ENCODE measurements at places on chromosomes 5 and 9. TPM values are rescaled to one million over a fixed set of nuclear protein-coding genes. Genes with fewer than 3 reads are reported as not detected.

OR1J2 gene
- total RNA-seq = not detected

GRCh38 chr5:22842574-22842973 is 10.6 kb downstream of the CDH12 start:
- H3K4me3 ChIP-seq = no peak overlapping the region
- peaks cover 11% of the 10 kb centered on the region for H3K27me3 ChIP-seq
- DNase-seq = no peak
- no peaks in the 10 kb centered on the region for H3K36me3 ChIP-seq

DNA sequence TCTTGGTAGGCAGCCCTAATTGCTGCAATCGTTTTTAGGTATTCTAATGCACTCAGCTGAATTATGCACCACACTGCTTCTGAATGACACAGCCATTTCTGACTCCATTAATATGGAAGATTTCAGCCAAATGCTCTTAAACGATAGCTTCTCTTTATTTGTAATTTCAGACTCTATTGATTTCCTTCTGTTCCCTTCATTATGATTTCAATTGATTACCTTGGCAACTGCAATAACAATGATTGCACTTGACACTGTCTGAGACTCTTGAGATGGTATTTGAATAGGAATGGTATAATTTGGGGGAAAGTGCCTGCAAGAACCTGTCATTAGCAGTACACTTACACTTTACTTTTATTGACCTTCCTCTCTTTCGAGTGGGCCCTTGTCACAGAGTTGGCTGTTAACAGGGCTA is 296.1 kb upstream of the DMAC1 start:
- H3K36me3 ChIP-seq = no peaks in the 10 kb centered on the region
- no peak overlapping the region for H3K27ac ChIP-seq
- no peak for DNase-seq
- no peak overlapping the region for H3K4me3 ChIP-seq

TLX3 gene
- total RNA-seq = not detected

DNA sequence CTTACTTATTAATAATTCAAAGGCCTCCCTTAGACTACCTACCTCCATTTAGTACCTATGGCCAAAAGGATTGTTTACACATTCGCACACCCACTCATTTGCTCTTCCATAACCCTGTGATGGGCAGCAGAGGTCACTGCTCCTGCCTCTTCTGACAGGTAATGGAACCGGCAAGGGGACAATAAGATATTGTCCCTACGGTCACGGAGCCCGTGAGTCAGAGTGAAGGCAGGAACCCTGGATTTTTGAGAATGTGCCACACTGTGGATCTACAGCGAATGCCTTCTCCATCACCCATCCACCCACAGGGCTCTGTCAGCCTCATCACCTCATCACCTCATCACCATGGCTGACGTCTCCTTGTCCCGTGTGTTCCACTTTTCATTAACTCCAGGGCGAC is 132.3 kb downstream of the MYO10 start:
- peaks cover 38% of the 10 kb centered on the region for H3K4me1 ChIP-seq
- peaks cover 2% of the 10 kb centered on the region for H3K36me3 ChIP-seq
- no peak for DNase-seq
- no peak overlapping the region for H3K4me3 ChIP-seq
- no peak overlapping the region for H3K27ac ChIP-seq
- H3K27me3 ChIP-seq = no peaks in the 10 kb centered on the region

WDR38 gene
- not detected for total RNA-seq

PKD2L2 gene
- not detected for total RNA-seq

SERF1A gene
- total RNA-seq = 5.5 TPM

FIBCD1 gene
- 6.8 TPM for total RNA-seq

DNA sequence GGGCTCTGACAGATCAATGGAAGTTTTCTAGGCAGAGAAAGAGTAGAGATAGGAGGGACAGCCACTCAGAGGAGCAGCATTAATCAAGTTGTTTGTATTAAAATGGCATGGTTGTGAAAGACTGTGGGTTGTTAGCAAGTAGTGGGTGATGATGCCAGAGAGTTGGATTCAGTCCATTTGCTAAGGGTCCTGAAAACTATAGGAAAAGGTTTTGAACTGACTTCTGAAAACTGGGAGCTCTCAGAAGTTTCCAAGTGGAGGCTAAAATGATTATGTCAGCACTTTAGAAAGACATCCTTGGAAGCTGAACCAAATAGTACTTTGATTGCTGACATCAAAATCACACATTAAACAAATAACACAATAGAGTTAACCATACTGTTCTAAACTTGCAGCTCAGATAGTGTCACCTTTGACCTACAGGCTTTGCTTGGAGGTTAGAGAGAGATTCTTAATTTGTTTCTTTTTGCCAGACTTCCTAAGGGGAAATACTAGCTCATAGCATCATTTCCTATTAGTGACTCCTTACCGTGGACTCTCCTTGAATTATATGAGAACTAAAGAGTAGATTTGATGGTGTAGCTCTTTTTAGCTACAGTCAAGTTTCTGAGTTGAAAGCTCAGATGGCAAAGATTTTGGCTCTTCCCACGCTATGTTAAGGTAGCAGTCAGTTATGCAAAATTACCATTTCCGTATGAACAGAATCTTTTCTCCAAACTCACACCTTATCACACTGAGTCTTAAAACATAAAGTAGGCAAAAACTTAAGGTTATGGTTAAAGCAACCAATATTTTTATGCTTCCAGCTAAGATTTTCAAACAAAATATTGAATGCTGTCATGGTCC is 277.1 kb downstream of the NR3C1 start:
- H3K4me3 ChIP-seq = no peak overlapping the region
- DNase-seq = no peak
- H3K27me3 ChIP-seq = no peaks in the 10 kb centered on the region
- no peak overlapping the region for H3K27ac ChIP-seq
- H3K4me1 ChIP-seq = peaks cover 8% of the 10 kb centered on the region
- no peaks in the 10 kb centered on the region for H3K36me3 ChIP-seq

- peak overlapping the region; percentile 100 for H3K27ac ChIP-seq
- peaks cover 58% of the 10 kb centered on the region for H3K4me1 ChIP-seq
- no peak for DNase-seq
- no peak overlapping the region for H3K4me3 ChIP-seq
- H3K36me3 ChIP-seq = peaks cover 6% of the 10 kb centered on the region
- no peaks in the 10 kb centered on the region for H3K27me3 ChIP-seq
These were observed 479.5 kb upstream of the PAPPA start for GRCh38 chr9:115674091-115674490.

DNA sequence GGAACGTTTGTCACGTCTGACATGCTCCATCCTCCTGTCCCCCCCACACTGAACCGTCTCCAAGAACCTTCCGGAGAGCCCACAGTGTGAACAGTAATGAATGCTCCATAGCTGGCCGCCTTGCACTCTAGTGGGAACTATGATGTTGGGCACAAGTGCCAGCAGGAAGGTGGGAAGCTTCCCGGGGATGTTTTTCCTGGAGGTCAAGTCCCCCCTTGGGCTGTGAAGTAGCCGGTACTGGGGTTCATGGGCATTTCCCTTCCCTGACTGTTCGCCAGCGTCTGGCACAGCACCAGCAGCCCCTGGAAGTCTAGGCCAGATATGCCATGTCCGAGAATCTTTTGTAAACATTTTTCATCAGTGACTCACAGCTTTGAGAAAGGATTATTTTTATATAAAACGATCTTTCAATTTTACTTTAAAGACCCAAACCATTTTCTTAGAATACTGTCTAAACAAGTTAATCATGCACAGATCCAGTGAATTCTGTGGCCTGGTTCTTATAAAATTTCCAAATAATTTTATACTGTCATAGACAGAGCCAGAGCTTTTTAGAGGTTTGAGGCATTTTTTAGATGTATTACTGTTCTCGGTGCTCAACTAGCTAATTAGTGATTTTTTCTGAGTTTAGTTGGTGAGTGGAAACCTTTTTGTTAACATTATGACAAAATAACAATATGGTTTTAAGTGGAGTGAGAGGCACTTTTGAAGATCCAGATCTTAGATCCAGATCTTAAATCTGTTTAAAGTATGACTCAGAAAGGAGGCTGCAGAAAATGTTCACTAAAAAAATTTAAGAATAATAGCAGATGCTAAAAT is 11.6 kb downstream of the ABL1 start:
- DNase-seq = no peak
- H3K36me3 ChIP-seq = no peaks in the 10 kb centered on the region
- no peaks in the 10 kb centered on the region for H3K27me3 ChIP-seq
- H3K27ac ChIP-seq = peak overlapping the region; percentile 97
- H3K4me1 ChIP-seq = peaks cover 79% of the 10 kb centered on the region

- H3K27ac ChIP-seq = peak overlapping the region; percentile 24
- no peak for DNase-seq
- peaks cover 39% of the 10 kb centered on the region for H3K4me1 ChIP-seq
These were observed 188.7 kb downstream of the PIK3R1 start for GRCh38 chr5:68404246-68404645.

PRSS3 gene
- total RNA-seq = not detected

DNA sequence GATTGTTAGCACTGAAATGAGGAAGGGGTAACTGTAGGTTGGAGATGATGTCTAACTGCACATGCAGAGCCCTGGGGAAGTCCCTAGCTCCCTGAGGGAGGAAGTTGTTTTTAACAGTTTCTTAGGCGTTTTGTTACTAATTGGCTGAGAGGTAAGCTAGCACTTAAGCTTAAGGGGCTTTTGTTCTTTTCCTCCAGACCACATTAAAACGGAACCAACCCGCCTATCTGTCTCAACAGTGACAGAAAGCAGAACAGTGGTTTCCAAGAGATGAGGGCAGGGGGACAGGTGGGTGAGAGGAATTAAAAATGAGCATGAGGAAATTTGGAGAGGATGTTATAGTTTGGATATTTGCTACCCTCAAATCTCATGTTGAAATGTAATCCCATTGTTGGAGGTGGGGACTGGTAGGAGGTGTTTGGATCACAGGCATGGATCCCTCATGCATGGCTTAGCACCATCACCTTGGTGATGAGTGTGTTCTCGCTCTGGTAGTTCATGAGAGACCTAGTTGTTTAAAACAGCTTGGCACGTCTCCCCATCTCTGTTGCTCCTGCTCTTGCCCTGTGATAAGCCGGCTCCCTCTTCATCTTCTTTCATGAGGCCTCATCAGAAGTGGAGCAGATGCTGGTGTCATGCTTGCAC is 38.9 kb downstream of the LYRM7 start:
- no peak for DNase-seq
- H3K4me1 ChIP-seq = peaks cover under 1% of the 10 kb centered on the region
- H3K27ac ChIP-seq = no peak overlapping the region
- no peaks in the 10 kb centered on the region for H3K36me3 ChIP-seq

GRCh38 chr5:53405396-53405795 is 75.0 kb upstream of the FST start:
- H3K27ac ChIP-seq = no peak overlapping the region
- peaks cover 36% of the 10 kb centered on the region for H3K4me1 ChIP-seq
- no peaks in the 10 kb centered on the region for H3K27me3 ChIP-seq
- no peaks in the 10 kb centered on the region for H3K36me3 ChIP-seq
- no peak overlapping the region for H3K4me3 ChIP-seq

- no peaks in the 10 kb centered on the region for H3K4me1 ChIP-seq
- H3K36me3 ChIP-seq = no peaks in the 10 kb centered on the region
- H3K27ac ChIP-seq = no peak overlapping the region
- DNase-seq = no peak
- H3K27me3 ChIP-seq = peaks cover 45% of the 10 kb centered on the region
- H3K4me3 ChIP-seq = no peak overlapping the region
These were observed 76.0 kb upstream of the XPA start for GRCh38 chr9:97773091-97773490.

DNA sequence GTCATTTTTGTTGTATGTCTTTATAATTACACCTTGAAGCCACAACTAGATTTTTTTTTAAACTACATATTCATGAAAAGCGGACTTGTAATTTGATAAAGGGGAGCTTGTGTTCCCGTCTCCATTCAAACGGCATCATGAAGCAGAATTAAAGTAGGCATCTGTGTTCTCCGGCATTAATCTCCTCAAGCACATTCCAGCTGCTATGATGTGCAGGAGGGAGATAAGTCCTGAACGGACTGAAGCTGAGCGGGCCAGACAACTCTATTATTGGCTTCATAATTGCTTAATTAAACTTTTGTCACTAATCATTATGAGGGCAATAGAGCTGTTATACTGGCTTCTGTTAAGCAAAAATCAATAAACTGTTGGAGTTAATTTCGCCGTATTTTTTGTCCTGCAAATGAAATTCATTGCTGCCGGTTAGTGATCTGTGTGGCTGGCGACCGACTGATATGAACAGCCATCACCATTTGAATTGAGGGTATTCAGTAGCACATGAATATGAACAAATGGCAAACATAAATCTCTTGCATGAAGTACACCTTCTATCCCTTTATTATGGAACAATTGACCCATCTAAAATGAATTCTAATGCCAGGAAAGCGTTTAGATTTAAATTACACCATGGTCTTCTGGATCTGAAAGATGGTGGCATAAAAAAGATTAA is 408.8 kb upstream of the IRX1 start:
- no peak overlapping the region for H3K27ac ChIP-seq
- no peaks in the 10 kb centered on the region for H3K36me3 ChIP-seq
- no peaks in the 10 kb centered on the region for H3K27me3 ChIP-seq
- H3K4me3 ChIP-seq = no peak overlapping the region

DNA sequence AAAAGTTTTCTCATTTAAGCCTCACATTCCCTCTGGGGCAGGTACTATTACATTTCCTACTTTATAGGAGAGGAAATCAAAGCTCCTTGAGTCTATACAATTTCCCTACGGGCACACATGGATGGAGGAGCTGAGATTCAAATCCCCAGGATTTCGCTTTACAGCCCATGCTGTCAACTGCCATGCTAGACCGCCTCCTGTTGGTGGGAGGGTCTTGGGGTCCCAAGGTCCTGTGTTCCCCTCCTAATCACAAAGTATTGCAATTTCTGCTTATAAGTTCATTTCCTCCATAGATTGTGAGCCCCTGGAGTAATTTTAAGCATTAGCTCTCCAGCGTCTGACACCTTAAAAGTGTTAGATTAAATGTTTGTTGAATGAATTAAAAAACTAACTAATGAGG is 95.9 kb upstream of the SMARCA2 start:
- no peaks in the 10 kb centered on the region for H3K36me3 ChIP-seq
- peaks cover 4% of the 10 kb centered on the region for H3K27me3 ChIP-seq
- H3K27ac ChIP-seq = no peak overlapping the region
- H3K4me3 ChIP-seq = no peak overlapping the region
- no peaks in the 10 kb centered on the region for H3K4me1 ChIP-seq

DNA sequence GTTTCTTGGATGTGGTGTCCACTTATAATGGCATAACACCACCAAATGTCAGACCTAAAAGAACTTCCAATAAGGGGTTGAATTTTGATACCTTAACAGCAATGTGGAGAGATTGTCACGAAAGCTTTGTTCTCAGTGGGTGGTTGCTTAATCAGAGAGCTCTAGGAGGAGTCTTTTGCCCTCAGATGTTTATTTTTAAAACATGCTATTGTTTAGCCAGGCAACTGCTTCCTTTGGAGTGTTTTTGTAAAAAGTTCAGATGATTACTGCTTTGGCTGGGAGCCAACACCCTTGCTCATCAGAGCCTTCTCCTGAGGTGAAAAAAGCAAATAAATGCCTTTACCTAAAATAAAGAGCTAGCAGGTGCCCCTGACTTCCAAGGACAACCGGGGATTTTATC is 65.0 kb downstream of the SLC1A1 start:
- H3K4me3 ChIP-seq = no peak overlapping the region
- H3K27ac ChIP-seq = no peak overlapping the region
- peaks cover 4% of the 10 kb centered on the region for H3K36me3 ChIP-seq

GRCh38 chr9:70484232-70485130 is 70.0 kb upstream of the KLF9 start:
- H3K4me1 ChIP-seq = peaks cover 61% of the 10 kb centered on the region
- DNase-seq = no peak
- peaks cover 1% of the 10 kb centered on the region for H3K36me3 ChIP-seq
- H3K27me3 ChIP-seq = no peaks in the 10 kb centered on the region
- no peak overlapping the region for H3K27ac ChIP-seq

NIPAL4 gene
- 0.87 TPM for total RNA-seq

Measured in chondrocyte (in vitro differentiated cells).